H4 (cell line): ENCODE measurements at places on chromosomes 5 and 9. TPM values are rescaled to one million over a fixed set of nuclear protein-coding genes. Genes with fewer than 3 reads are reported as not detected.

Gene TAS2R1
- not detected in 2 replicates for total RNA-seq

Gene RIMOC1
- total RNA-seq, result 21.3 and 26.8 TPM in 2 replicates

Gene OR1J2
- total RNA-seq, result not detected in 2 replicates

- DNase-seq, result no peak
Measured at GRCh38 chr5:16549491-16550206, 67.1 kb downstream of the RETREG1 start.

DNA sequence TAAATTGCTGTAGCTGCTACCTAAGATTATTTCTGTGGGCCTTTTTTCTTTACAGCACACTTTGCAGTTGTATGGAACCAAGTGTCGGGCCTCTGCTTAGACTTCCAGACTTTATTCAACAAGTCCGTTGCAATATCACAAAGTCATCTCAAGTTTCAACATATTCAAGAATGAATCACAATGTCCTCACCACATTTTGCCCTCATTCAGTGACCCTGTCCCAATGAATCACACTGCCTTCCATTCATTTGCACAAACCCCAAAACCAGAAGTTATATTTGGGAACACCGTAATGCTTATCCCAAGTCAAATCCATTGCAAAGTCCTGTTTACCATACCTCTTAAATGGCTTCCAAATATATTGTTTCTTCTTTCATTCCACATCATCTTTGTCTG lies 439.6 kb downstream of the CSNK1G3 start:
- DNase-seq, result peak; percentile 98

Gene PCDHGA2
- 0.99 and 1.6 TPM in 2 replicates for total RNA-seq

GRCh38 chr9:93612796-93613154 lies 36.4 kb downstream of the PHF2 start:
- DNase-seq, result no peak

GRCh38 chr5:116930616-116931015 lies 356.0 kb upstream of the SEMA6A start:
- no peak for DNase-seq

GRCh38 chr9:91807643-91808246 lies 142.3 kb downstream of the ROR2 start:
- DNase-seq, result no peak

GRCh38 chr5:31731016-31731415 lies 92.1 kb downstream of the PDZD2 start:
- peak; percentile 86 for DNase-seq

Gene ZBED3
- total RNA-seq, result 0.90 and 1.3 TPM in 2 replicates

Gene SLC27A6
- total RNA-seq, result 0.37 and 0.45 TPM in 2 replicates

DNA sequence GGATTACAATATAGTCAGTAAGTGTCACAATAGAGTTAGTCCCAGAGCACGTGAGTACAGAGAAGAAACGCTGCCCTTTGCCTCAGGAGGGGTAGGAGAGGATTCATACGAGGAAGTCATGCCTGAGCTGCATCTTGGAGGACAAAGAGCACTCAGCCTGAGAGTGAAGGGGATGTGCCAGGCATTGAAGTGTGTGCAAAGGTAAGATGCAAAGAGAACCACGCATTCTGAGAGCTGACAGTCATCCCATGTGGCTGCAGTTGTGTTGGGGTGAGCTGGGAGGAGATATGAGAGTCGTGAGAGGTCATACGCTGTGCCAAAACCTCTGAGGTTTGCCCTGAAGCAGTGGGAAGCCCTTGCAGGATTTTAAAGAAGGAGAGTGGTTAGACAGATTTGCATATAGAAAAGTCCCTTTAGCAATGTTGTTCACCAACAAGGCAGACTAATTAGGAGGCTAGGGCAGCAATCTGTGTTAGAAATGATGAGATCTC lies 97.5 kb downstream of the PIP5K1B start:
- no peak for DNase-seq

DNA sequence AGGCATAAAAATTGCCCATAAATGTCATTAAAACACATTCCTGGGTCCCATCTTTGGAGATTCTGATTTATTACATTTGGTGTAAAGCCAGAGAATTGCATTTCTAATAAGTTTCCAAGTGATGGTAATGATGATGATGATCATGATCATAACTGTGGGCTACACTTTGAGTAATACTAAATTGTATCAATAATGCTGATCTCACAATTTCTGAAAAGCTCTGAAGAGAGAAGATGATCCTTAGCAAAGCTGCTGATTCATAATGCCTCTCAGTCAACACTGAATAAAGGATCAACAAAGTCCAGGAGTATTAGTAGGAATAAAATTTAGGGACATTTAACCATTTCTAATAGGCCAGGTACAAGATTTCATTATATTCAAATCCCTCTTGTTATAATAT lies 434.5 kb downstream of the CAAP1 start:
- no peak for DNase-seq

DNA sequence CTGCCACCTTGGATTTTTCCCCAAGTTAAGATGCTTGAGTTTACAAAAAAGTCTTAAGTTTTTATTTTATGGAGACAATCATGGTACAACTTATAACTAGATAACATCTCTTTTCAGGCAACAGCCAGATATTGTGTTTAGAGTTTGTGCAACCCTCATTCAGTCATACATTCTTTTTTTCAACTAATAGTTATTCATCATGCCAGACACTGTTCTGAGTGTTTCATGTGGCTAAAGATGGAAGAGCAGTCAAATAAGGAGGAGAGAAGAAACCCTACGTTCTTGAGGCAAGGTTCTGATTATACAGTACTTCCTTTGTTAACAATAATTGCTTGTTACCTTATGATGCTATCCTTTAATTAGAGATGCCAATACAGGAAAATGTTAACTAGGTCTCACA lies 42.1 kb upstream of the ZNF462 start:
- no peak for DNase-seq

DNA sequence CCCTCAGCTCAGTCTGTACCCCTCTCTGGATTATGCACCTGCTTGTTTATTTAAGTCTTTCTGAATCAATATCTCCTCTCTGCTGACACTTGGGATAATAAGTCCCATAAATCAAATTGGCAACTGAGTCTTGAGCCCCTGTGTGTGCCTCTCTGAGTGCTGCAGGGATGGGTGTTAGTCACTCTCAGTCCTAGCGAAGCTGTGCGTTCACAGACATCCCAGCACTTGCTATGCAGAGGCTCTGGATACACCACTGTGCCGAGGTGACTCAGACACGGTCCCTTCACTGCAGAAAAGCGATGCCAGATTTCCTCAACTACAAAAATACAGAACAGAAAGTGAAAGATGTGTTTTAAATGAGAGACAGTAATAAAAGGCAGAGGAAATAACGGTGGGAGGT lies 4.1 kb upstream of the KCNMB1 start:
- no peak for DNase-seq

DNA sequence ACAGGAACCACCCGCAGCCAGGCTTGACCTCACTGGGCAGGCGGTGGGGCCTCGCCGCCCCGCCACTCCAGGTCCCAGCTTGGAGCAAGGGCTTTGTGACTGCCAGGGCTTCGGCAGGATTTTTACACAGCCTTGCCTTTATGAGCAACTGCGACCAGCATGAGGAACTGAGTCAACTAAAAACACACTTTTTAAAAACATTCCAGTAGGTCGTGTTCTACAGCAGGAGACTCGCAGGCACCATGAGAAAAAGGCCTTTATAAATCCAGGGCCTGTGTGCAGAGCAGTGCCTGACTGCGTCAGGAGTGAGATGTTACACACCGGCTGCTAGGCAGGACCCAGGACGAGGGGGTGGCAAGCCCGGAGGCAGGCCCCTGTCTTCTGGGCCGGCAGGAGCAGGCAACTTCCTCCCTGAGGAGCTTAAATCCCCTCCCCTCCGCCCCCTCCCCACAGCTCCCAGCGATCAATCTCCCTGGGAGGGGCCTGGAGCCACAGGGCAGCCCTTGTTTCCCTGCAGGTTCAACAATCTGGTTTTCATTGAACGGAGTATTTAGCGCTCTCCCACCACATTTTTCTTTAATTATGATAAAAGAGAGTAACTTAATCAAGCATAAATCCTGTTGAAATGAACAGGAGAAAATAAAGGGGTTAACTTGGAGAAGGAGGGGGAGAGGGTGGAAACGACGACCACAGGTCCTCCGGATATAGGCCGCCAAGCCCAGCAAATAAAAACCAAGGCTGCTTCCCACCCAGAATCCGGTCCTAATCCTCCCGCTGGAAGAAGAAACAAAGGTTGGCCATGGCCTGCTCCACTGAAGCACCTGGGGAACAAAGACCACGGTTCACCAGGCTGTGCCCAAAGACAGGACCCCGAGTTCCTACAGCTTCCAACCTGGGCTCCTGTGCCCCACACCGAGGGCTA lies 92.5 kb downstream of the ROR2 start:
- no peak for DNase-seq

Gene SPAG8
- 0.99 TPM in 2 replicates for total RNA-seq

- DNase-seq, result no peak
Measured at GRCh38 chr9:89449261-89449671, 48.6 kb downstream of the SEMA4D start.

DNA sequence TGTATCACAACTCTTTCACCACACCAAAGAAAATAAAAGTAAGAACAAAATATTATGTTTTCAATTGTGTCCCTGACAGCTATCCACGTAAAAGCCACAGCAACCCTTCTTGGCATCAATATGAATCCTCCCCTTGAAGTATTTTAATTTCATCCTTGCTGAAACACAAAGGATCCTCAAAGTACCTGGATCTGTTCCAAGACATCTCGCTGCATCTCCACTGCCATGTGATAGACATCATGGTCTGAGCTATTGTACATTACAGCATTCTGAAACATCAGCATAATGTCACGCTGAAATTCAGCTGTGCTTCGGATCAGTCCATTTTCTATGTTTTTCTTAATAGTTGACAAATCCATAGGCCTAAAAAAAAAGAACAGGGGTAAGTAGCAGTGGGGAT lies 17.7 kb downstream of the BRD8 start:
- no peak for DNase-seq

DNA sequence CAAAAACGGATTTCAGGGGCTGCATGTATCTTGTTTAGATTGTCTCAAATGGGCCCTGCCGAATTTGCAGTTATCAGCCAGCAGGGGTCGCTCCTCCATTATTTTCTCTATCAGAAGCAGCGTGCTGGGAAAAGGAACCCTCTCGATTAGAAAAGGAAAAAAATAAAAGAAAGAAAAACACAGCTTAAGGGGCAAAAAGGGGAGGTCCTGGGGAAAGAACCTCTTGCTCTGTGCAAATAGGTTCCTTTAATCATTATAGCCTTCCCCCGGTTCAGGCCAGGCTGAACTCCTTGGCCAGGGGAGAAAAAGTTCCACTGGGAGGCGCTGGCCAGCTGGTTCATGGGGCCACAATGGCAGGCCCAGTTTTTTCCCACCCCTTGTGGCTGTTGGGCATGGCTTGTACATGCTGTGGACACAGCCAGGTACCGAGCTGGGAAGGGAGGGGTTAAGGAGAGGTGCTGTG lies 25.0 kb upstream of the CAPSL start:
- peak; percentile 29 for DNase-seq

DNA sequence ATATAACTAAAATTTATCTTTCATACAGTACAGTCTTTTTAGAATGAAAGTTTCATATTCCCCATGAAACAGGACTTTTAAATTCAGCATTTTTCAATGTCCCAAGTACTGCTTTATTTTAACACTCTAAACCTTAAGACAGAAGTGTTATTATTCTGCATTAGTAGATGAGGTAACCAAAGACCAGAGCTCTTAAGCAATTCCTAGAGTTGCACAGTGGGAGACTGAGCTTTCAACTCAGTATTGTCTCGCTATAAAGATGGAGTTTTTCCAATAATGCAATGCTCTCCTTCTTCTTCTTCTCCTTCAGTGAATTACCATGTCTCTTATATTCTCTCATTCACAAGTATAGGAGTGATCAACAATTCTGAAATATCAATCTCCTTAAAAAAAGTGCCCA lies 479.7 kb downstream of the CETN3 start:
- DNase-seq, result no peak
